ENCODE measurements at places on chromosomes 16 and 17. TPM values are rescaled to one million over a fixed set of nuclear protein-coding genes. Genes with fewer than 3 reads are reported as not detected.
A peak's percentile ranks its signal among the peaks of the same experiment; 100 is the strongest.

The SGCA gene
- polyA plus RNA-seq: 0.36 TPM

The KRT31 gene
- not detected for polyA plus RNA-seq

The TMEM238L gene
- polyA plus RNA-seq: not detected

The MT4 gene
- polyA plus RNA-seq: not detected

The CDRT4 gene
- polyA plus RNA-seq: 5.6 TPM

The CARD14 gene
- 0.08 TPM for polyA plus RNA-seq

The SDR42E2 gene
- polyA plus RNA-seq: 0.08 TPM

DNA sequence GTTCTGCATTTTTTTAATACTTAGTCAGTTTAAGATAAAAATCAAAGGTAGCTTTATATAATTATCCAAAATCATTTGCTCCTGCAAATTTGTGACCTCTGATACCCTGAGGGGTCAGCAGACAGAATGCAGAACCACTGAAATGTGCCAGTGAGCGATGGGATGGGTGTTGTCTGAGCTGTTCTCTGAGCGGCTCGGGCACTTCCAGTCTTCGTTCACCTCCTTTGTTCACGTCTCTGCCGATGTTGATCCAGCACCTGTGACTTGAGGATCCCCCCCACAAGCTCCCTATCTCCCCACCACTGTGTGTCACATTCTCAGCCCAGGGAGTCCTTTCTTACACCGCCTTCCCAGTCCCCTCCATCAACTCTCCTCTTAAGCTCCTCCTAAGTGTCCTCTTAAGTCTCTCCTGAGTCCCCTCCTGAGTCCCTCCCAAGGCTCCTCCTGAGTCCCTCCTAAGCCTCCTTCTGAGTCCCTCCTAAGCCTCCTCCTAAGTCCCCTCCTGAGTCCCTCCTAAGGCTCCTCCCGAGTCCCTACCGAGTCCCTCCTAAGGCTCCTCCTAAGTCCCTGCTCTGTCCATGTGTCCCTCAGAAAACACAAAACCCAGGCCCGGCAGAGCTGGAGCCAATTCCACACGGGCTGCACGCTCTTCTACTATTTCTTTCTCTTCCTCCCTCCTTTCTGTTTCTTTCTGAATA lies 47.5 kb downstream of the RNF213 start:
- DNase-seq: no peak

- DNase-seq: no peak
Observed at GRCh38 chr16:69773260-69773947, 11.3 kb downstream of the WWP2 start.

DNA sequence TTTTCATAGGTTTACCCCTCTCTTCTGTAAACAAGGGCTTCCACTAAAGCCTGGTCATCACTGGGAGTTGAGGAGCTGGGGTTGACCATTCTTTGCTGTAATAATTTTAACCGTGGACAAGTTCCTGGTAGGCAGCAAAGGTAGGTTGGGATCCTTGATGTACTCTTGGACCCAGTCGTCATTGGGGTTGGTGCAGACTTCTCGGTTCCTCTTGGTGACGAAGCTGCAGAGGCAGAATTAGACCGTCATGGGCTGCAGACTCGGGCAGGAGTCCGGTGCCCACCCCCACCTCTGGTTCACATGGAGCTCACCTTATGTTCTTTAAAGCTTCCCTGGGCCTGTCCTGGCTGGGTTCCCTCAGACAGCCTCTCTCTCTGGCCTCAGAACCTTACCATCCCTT lies 3.8 kb downstream of the CCL16 start:
- DNase-seq: no peak

- no peak for DNase-seq
Observed at GRCh38 chr16:51556694-51557340, 405.7 kb upstream of the SALL1 start.

DNA sequence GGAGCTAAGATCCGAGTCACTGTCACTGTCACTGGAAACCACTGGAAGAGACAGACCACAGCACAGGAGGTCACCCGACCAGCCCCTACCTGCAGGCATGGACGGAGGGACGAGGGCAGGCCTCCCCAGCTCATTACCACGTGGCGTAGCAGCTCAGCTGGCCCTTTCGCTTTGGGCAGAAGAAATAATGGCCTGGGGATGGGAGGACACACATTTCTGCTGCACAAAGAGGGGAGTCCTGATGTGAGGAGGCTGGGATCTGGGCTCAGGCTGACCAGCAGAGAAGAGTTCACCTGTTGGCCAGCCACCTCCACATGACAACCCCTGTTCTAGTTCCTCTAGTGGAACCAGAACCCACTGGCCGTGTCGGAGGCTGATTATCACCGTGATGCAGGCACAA lies 38.2 kb upstream of the DOC2B start:
- DNase-seq: no peak

DNA sequence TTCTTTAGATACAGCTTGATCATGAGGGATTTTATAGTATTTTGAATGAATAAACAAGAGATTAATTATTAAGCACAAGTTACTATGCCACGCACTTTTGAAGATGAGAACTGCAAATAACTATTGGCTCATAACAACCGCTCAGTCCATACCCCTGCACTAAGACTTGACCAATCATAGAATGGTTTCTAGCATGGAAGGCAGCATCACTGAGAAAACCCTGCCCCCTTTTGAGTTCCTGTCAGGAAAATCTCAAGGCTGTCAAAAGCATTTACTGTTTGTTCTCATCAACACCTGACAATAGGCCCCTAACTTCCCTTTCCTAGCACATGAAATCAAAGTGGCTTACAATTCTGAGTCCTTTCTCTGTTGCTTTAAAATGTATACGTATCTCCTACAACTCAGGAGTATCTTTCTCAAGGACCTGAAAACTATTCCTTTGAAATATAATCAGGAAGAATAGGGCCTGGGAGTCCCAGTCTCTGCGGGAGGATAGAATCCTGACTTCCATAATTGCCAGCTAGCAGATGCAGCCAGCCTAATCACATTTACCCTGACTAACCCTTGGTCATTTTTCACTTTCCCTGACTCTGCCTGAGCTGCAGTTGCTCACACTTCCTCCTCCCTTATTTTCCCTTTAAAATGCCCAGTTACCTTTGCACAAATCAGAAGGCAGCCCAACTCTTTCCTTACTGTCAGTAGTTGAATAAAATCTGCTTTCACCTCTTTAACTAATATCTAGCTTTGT lies 9.1 kb upstream of the MMD start:
- no peak for DNase-seq

- DNase-seq: no peak
Observed at GRCh38 chr16:87840271-87840978, 28.9 kb downstream of the SLC7A5 start.

DNA sequence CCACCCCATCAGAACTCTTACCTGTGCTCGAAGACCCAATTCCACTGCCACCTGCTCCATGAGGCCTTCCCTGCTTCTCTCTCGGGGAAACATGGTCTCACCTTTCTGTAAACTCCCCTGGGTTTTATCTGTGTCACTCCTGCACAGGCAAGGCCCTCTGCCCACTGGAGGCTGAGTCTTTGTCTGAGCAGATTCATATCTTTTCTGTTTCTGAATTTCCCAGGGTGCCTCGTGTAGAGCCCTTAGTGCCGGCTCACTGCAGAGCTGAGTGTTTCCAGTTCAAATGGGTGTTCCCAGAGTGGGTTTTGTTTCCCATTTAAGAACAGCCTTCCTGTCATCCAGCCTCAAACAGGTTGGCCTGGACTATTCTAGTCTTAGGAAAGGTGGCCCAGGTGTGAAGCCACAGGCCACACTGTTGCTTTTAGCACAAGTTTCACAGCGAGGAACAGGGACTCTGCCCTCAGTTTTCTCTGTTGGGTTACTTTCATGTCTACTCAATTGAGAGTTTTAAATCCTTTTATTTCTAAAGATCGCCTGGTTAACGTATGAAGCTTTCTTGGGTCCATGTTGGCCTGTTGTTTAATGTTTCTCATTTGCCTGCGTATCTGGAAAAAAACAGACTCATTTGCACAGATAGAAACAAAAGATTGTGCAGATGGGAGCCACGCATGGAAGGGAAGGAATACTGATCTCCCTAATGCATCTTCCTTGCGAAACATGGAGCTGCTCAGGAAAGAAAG lies 228.7 kb downstream of the MSI2 start:
- no peak for DNase-seq

DNA sequence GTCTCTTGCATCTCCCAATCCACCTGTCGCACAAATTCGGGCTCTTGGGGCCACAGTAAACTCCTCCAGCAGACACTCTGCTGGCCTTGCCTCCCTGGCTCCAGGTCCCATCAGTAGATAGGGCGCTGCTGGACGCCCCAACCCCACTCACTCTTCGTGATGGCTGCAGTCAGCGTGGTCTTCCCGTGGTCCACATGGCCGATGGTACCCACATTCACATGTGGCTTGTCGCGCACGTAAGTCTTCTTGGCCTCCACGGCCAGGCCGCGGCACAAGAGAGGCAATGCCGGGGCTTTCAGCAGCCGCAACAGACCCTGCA lies 428 bp downstream of the TUFM start:
- DNase-seq: no peak

DNA sequence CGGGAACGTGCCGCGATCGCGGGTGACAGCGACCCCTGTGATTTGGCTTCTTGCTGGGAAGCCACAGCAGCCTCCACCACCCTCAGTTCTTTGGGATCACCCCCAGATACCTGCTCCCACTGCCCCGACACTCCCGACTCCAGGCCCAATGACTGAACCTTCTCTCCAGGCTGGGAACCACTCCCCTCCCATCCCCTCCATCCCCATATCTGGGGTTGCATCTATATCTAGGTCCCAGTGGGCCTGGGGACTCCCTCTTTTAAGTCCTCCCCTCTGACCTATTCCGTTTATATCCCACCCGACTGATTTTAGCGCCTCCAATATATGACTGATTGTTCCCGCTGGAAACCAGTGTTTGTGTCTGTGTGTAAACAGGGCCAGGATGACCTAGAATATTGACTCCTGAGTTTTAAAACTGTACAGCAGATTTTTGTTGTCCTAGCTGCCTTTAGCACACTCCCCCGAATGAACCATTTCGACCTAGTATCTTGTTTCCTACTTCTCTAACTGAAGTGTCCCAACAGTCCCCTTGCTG lies 667 bp downstream of the PSMD3 start:
- no peak for DNase-seq

DNA sequence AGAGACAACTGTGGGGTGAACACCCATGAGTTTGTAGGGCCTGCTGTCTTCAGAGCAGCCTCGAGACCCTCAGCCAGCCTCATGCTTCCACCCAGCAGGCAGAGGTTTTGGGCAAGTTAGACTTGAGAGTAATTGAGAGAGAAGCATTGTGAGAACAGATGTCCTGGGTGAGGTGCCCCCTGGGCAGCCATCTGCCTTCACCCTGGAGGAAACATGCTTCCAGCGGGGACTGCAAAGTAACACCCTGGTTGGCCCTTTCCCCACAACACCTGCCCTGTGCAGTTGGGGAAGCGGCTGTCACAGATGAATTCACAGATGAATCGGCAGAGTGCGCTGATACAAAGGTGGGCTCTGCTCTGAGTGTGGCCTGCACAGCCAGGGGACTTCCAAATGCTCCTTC lies 23.4 kb downstream of the ATPAF2 start:
- no peak for DNase-seq

GRCh38 chr16:4064950-4065352 lies 51.3 kb downstream of the ADCY9 start:
- peak; percentile 14 for DNase-seq

GRCh38 chr17:52790359-52790955 lies 631.9 kb upstream of the CA10 start:
- no peak for DNase-seq

- DNase-seq: no peak
Observed at GRCh38 chr17:52674686-52675085, 516.2 kb upstream of the CA10 start.

DNA sequence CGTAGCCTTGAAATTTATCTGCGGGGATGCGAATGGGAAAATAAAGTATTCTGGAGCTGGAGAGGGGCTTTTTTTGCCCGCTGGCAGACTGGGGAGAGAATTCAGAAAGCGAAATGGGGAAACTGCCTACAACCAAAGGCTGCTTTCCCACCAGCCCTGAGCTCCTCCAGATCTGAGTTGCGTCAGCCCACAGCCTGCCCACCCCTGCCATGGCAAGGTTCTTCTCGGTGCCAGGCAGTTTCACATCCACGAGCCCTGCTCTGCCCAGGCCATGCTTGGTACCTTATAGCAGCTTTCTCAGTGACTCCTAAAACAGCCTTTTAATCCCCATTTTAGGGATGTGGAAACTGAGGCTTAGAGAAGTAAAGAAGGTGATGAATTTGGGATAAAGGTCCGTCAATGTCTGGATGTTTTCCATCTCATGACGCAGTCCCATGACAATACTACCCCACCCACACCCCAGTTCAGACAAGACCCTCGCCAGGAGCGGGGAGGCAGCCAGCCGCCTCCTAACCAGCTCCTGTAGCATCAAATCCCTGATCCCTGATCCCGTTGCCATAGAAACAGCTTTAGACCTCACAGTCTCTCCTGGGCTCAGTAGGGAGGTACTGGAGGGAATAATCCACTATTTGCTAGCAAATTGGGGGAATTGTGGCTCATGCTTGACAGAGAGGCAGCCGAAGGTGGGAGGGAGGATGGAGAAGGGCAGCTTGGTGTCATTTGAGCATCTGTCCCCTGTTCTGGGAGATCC lies 113.5 kb downstream of the MGAT5B start:
- DNase-seq: no peak

- DNase-seq: no peak
Observed at GRCh38 chr17:70251706-70252105, 82.4 kb downstream of the KCNJ2 start.

GRCh38 chr17:28397687-28398279 lies 8.2 kb downstream of the SLC46A1 start:
- no peak for DNase-seq

GRCh38 chr16:27859020-27859419 lies 204.5 kb downstream of the GSG1L start:
- no peak for DNase-seq

- DNase-seq: no peak
Observed at GRCh38 chr16:89080196-89080853, 13.3 kb upstream of the ACSF3 start.

- DNase-seq: no peak
Observed at GRCh38 chr17:37206299-37206698, 169.5 kb upstream of the C17orf78 start.

DNA sequence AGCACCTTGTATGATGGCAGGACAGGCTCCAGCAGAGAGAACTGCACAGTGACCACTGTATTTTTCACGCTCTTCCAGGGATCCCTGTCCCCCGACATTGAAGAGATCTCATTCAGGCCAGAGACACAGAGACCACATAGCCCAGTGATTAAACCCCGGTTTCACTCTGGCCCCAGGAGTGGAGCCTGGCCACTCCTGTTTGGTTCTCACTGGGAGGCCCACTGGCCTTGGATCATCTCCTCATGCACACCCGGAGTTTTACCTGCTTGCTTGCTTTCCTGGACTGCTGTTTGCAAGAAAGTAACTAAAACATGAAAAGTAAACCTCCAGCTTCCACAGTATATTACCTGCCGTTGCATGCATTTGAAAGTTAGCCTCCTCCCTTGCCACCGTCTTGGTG lies 13.2 kb upstream of the CLEC18C start:
- DNase-seq: no peak

DNA sequence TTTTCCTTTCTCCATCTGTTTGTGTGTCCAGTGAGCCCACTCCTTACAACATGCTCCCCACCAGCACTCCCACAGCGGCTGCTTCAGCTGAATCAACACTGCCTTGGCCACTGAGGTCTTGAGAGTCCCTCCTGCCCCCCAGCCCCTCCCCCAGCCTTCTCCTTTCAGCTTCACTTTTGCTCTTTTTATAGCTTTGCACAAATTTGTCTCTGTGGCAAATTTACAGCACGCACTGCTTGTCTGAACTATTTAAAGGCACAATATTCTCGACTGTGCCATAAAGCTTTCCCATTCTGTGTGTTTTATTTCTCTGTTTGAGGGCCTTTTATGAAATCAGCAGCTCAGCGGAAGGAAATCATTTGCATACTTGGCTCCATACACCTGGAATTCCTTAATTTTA lies 579.3 kb downstream of the TOX3 start:
- no peak for DNase-seq
